Pulmonary artery endothelial cell (primary cell): ENCODE measurements at places on chromosomes 13 and 19. TPM values are rescaled to one million over a fixed set of nuclear protein-coding genes. Genes with fewer than 3 reads are reported as not detected.

DNA sequence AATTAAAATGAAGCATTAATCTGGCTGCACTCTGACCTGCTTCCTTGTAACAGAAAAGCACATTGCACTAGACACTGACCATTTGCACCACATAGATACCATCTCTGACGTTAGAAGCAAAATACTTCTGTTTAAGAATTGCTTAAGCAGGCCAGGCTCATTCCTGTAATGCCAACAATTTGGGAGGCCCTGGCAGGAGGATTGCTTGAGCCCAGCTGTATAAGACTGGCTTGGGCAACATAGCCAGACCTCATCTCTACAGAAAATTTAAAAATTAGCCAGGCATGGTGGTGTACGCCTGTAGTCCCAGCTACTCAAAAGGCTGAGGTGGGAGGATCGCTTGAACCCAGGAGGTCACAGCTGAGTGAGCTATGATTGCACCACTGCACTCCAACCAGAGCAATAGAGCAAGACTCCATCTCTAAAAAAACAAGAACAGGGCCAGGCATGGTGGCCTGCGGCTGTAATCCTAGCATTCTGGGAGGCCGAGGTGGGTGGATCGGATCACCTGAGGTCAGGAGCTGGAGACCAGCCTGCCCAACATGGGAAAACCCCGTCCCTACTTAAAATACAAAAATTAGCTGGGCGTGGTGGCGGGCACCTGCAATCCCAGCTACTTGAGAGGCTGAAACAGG, 7.0 kb upstream of the TLE6 start:
- no peak for DNase-seq

Gene CCDC122
- 1.8 and 4.2 TPM in 2 replicates for total RNA-seq

DNA sequence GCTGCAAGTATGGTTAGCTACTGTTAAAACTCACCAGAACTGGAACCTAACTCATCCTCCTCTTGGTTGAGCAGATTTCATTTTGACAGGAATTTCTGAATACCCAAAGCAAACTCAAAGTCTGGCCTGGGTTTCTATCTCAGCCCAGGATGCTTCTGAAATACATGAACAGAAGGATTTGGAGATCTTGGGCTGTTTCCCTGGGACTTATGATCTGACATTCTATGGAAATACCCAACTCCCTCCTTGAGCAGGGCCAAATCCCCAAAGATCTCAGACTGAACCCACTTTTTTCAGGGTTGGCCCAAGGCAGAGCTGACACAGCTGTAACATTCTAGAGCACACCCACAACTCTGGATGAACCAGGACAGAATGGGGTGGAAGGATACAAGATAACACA, 1.1 kb upstream of the ITM2B start:
- no peak for DNase-seq

Gene FLT3
- 0.04 TPM in 1 of 2 replicates, not detected in the other for total RNA-seq

DNA sequence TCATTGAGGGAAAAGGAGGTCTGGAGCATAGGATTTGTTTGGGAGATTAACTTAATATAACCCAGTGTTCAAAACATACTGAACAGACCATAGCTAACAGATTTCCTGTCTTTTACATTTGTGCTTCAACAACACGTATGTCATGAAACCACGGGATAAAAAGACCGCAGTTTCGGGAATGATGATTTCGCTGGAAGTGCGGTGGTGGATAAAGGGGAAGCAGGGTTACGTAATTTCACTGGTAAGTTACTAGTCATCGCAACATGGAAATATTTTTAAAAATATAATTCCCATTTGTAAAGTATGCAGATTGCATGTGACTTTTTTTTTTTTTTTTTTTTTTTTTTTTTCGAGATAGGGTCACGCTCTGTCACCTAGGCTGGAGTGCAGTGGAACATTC, 237.4 kb downstream of the LMO7 start:
- no peak for DNase-seq

Gene MBD3L2
- total RNA-seq = not detected in 2 replicates

- DNase-seq = no peak
Measured at GRCh38 chr13:29429286-29429900, 166.1 kb downstream of the SLC7A1 start.

Gene ITGBL1
- total RNA-seq = 43.0 and 44.3 TPM in 2 replicates

Gene CD209
- total RNA-seq = not detected in 2 replicates

DNA sequence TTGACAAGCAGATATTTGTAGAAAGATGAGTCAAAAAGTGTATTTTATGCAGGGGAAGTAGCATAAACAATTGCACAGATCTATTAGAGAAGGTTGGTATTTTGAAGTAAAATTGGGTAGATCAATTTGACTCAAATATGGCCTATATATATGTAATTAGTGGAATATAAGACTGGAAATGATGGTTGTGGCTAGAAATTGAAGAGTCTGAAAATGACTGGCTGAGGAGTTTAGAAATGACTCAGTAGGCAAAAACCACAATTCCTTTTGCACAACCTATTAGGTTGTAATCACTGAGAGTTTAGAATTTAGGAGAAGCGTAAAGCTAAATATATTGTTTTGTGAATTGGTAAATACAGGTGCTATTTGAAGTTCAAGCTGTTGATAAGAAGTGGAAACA, 622.6 kb upstream of the PCDH20 start:
- no peak for DNase-seq

DNA sequence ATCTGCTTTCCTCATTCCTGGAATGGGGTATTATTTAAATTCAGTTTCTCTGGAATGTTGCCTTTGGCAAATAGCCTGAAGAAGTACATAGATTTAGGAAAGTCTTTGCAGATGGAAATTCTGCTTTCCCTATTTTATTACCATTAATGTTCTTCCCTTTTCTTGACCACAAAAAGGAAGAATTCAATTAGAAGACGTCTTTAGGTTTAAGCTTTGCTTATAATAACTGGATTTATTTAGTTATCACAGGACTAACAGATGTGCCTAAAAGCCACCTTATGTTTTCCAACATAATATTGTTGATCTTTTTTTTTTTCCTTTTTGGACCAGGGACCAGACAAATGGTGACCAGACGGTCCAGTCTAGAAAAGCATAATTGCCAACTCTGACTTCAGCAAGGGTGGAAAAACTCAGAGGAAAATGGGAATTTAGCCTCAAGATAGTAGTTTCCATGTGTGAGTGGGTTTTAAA, 210.1 kb upstream of the SPRY2 start:
- DNase-seq = no peak

DNA sequence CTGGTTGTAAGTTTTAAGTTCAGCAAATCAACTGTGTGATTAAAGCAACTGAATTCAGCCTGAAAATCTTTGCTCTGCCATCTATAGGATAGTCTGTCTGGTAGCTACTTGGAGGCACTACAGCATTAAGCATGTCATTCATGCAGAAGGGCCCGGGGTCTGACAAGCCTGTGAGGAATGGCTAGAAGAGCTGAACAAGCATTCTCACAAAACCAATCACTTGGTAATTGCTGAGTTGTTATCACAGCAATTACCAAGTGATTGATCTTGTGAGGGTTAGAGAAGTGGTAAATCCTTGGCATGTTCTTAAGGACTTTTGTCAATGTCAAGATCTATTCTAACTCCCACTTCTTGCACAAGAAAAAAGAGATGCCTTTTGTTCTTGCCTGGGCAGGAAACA, 356.1 kb downstream of the FGF14 start:
- no peak for DNase-seq

Gene ANGPTL4
- 4.3 and 13.2 TPM in 2 replicates for total RNA-seq

Gene VSTM2B
- not detected in 2 replicates for total RNA-seq

Gene ZNF667
- total RNA-seq = 2.5 and 3.6 TPM in 2 replicates

Gene FBXO27
- 1.5 and 2.2 TPM in 2 replicates for total RNA-seq

GRCh38 chr13:25037057-25037813, 58.7 kb upstream of the PABPC3 start:
- DNase-seq = peak; percentile 5

DNA sequence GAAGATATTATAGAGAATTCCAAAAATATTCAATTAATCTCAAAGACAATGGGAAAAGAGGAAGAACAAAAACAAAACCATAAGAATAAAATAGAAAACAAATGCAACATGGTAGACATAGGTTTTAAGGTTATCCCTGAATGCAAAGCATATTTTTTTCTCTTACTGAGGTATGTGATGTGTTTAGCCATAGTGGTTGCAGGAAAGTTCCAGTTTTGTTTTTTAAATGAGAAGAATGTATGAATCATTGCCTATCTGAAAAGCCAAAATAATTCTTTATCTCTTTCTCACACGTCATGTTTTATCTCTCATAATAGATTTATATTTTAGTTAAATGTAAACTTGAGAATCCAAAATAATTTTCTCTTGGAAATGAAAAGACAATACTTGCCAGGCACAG, 2591.7 kb upstream of the PCDH20 start:
- no peak for DNase-seq

DNA sequence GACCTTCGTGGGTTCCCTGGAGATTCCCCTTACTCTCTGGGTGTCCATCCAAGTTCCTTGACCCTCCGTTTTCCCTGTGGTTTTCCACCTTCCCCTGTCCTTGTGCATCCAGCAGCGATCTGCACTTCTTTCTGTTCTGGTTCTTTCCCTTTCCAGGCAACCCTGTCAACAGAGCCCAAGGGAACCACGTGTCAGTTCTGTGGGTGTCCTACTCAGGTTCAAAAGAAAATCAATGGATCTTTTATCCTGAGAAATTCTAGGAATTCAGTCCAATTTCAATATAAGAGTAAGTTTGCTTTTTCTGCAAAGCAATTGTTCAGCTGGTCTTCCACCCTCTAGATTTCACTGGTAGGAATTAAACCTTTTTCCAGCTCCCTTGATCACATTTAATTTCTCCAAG, 1394.8 kb upstream of the SLC10A2 start:
- no peak for DNase-seq

Gene MAG
- total RNA-seq = 0.07 TPM in 1 of 2 replicates, not detected in the other

DNA sequence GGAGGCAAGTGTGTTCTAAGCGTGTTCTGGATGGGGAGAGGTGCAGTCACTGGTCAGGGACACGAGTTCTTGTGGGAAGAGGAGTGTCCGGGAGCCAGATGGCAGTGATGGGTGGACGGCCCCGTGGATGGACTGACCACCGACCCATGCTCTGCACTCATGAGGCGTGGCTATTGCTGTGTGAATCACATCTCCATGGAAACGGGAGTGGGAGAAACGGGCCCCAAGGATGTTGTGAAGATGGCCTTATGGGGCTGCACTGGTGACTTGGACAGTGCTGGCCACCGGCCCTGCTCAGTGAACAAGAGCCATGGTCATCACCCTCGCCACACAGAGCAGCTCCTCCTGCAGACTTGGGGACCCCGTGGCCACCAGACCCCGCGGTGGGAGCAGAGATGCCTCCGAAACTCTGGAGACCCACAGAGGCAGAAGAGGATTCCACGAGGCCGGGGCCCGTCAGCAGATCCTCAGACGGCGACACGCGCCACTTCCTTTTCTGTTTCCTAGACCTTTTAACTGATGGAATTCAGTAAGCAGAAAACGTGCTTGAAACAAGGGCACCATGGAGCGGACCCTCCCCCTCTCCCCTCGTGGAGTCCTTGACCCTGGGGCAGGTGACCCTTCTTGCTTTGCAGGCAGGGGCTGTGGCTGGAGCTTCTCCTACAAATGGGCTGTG, 47.5 kb downstream of the GAS6 start:
- no peak for DNase-seq

Gene OR7C1
- not detected in 2 replicates for total RNA-seq

GRCh38 chr19:1182727-1183126, 8.7 kb upstream of the SBNO2 start:
- DNase-seq = no peak

DNA sequence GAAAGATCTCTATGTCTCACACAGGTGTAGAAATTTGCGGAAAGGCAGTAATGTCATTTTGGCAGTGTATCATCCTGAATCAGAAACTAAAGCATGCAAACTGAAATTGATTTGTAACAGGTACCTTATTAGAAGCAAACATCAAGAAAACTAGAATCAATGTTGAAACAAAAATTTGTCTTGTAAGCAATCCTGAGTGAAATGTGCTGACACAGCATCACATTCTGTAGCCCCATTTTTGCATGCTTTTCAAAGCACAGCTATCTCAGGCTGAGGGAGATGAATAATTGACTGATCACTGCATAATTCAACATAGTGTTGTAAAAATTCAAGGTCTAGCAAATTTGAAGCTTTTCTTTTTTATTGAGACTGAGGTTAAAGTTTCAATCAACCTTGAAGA, 539.7 kb downstream of the DACH1 start:
- DNase-seq = no peak

Gene KLK1
- total RNA-seq = not detected in 2 replicates

DNA sequence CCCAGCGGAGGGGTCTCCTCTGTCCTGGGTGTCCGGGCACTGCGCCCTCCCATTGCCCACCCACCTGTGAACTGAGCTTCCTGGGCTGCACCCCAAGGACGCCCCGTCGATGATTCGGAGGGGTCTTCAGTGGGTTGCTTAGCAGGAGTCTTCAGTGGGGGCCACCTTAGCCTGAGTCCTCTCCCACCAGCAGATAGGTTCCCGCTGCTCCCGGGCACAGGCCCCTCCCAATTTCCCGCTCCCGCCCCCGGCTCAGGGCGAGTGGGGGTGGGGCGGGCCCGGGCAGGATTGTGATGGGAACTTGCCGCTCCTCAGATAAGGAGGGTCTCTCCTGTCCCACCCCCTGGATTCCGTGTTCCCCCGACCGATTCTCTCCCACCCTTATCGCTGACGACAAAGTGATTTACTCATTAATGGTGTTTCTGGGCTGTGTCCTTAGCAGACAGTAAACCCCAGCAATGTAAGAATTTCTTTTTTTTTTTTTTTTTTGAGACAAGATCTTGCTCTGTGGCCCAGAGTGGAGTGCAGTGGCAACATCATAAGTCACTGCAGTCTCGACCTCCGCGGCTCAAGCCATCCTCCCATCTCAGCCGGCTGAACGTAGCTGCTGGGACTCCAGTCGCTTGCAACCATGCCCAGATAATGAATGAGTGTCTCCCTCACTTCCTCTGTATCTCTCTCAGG, 655 bp upstream of the S1PR5 start:
- no peak for DNase-seq

Gene SYNGR4
- not detected in 2 replicates for total RNA-seq

- DNase-seq = no peak
Measured at GRCh38 chr13:36273431-36273830, 24.2 kb downstream of the CCDC169 start.
